ENCODE measurements at places on chromosomes 4 and X.

- no peak for DNase-seq
These were observed 11.6 kb upstream of the NR3C2 start for GRCh38 chr4:148453833-148454232.

- DNase-seq: no peak
These were observed 145.9 kb downstream of the CPE start for GRCh38 chr4:165524532-165525190.

- no peak for DNase-seq
These were observed 8.8 kb downstream of the DDX53 start for GRCh38 chrX:23008431-23009099.

GRCh38 chr4:153676984-153677383 is 7.1 kb upstream of the TLR2 start:
- no peak for DNase-seq

DNA sequence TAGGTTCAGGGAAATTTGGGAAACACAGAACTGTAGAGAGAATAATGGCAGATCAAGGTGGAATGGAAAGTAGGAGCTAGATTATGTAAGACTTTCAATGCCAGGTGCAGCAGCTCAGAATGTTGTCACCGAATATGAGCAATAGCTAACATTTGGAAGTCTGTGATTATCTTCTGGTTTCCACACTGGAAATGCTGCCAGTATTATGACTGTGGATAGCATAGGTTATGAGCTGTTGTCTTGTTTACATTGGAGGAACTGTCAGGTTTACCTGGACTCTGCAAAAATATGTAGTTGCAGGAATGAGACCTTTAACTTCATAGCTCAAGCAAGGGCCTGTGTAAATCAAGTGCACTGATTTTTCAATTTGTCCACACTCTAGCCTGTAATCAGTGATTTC is 26.0 kb upstream of the TAF9B start:
- DNase-seq: no peak

DNA sequence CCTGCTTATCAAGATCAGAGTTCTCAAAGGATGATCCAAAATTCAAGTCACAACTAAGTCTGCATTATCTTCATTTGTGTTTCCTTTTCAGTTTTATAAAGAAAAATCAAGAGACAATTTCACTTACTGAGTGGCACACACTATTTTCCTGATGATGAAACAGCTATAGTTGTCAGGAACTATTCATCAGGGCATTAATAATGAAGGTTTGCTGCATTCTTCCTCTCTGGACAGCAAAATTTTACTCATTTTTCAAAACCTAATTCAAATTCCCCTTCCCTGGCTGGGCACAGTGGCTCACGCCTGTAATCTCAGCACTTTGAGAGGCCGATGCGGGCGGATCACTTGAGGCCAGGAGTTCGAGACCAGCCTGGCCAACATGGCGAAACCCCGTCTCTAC is 83.5 kb upstream of the SMIM10 start:
- no peak for DNase-seq

DNA sequence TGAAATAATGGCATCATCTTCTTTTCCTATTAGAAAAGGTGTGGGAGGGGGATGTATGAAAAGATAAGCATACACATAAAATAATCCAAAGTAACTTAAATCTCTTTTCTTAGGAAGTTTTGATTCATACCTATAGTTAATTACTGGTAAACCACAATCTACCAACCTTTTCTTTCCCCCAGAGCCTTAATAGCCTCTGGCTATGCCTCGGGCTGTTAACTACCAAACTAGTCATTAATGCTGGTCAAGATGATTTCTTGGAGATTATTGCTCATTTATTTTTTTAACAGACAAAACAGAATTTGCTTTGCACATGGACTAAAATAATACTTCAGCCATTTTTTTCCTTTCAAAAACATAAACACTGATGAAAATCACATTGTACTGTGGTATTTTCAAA is 16.9 kb downstream of the NAA11 start:
- DNase-seq: no peak

DNA sequence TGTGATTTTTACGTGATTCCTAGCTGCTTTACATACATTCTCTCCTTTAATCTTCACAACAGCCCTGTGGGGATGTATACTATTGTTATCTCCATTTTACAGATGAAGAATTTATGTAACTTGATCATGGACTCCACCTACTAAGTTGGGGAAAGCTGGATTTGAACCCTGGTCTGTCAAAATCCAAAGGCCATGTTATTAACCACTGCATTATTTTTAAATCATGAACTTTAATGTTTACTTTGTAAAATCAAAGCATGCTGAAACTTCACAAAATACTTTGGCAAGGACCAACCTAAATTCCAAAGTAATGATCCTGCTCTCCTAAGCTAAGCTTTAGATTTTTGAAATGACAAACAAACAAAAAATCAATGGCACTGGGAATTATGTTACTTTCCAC is 26.1 kb downstream of the FAM47E start:
- DNase-seq: no peak

GRCh38 chrX:1788300-1788911 is 173.5 kb downstream of the ASMT start:
- DNase-seq: no peak

DNA sequence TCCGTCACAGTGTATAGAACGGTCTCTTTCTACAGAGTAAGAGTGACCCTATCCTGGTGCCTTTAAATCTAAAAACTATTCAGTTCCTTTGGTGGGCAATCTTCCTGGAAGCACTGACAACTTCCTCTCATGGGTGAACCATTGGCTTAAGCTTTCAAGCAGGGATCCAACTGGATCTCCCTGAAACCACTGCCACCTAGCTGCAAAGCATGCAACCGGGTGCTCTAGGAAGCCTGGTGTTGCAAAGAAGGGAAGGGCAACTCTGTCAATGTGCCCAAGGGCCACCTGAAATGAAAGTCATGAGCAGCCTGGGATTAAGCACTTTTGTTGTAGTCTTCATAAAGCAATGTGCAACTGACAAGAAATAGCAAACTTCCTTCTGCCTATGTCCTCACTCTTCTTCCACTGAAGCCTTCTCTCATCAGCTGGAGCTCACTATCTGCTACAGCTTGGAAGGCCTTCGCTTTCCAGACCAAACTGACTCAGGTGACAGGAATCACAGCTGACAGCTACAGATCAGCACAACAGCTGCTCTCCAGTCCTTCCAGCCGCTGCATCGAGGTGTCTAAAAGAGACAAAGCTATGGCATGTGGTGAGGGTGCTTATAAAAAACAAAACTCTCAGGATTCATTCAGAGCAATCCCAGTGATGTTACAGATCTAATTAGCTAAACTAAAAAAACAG is 46.1 kb downstream of the SETD7 start:
- no peak for DNase-seq

- DNase-seq: no peak
These were observed 80.0 kb downstream of the ALPK1 start for GRCh38 chr4:112377171-112377570.

DNA sequence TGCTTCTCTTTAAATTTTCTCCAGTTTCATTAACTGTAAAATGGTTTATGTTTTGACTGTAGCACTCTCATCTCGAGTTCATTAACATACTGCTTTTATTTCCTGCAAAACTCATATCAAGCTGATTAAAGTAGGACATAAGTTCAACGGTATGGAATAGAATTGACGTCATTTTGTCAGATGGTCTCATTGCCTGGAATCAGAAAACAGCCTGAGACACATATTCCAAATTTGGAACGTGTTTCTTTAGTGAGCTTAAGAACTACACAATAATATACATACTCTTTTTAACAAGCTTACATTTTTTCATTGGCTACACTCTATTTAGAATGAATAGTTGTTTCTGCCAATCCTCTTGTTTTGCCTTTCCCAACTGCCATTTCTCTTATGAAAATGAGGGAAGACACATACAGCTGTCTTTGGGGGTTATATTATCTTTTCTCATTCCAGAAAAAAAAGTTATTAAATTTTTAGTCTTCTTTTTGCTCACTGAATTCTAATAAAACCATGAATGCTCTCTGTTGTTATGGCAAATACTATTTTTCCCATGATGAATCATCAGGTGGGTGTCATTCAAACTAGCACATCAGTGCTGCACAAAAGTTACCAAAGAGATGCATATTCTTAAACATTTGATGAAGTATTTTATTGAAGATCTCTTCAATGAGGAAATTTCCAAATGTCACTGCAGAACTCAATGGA is 162.8 kb downstream of the GABRB1 start:
- DNase-seq: no peak

DNA sequence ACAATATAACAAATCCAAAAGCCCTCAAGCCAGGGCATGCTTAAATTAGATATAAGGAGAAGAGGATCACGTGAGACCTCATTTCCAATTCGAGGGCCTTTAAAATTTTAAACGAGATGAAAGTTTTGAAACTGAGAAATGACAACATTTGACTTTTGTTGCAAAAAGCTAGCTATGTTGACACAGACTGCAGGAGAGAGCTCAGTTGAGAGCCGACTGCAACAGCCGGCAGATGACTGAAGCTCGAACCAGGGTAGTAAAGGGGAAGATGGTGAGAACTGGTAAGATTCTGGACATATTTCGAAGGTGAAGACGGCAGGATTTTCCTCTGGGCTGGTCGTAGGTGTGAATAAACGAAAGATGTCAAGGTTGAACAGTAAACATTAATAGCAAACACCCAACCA is 773 bp downstream of the PRMT9 start:
- DNase-seq: no peak

- DNase-seq: no peak
These were observed 38.6 kb downstream of the AR start for GRCh38 chrX:67582436-67582835.

DNA sequence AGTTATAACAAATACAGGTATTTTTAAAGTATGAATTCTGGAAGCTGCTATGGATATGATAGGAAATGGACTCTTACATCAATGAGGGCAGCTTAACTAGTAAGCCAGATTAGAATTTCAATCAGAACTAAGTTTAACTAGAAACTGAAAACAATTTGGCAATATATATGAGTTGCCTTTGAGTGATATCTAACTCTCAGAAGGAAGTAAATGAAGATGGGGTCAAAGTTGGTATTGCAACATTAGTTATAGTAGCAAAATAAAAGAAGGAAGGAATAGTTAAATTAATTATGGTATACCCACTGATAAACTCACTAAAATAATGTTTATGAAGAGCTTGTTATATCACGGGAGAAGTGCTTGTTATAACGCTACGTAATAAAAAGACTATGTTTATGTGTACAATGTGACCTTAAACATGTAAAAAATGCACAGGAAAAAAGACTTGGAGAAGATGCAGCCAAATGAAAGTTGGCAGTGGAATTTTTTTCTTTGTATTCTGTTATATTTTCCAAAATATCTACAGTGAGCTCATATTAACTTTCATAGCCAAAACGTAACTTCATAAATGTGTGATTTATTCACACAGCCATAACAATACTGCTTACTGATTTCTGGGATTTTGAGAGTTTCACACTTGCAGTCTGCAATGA is 34.5 kb downstream of the PHKA2 start:
- no peak for DNase-seq

GRCh38 chrX:30065226-30065625 is 150.1 kb upstream of the MAGEB2 start:
- no peak for DNase-seq
